Cardiac muscle cell (in vitro differentiated cells and primary cell): ENCODE measurements at places on chromosomes 3 and 15.

DNA sequence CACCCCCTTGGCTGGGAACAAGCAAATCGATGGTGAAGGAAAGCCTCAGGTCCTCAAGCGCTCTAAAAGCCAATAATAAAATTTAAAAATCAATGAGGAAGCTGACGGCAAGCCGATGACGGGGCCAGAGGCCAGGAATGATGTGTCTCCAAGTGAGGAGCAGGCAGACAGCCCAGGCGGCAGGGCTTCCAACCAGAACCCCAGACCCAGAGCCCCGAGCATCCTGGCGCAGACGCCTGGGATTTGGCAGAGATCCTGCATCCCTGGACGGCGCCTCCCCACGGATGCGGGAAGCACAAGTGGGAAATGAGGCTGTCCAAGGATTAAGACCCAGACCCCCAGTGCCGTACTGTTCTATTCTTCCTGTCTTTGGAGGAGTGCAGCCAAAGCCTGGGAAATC lies 123.0 kb upstream of the PROK2 start:
- peak; percentile 13 for DNase-seq

DNA sequence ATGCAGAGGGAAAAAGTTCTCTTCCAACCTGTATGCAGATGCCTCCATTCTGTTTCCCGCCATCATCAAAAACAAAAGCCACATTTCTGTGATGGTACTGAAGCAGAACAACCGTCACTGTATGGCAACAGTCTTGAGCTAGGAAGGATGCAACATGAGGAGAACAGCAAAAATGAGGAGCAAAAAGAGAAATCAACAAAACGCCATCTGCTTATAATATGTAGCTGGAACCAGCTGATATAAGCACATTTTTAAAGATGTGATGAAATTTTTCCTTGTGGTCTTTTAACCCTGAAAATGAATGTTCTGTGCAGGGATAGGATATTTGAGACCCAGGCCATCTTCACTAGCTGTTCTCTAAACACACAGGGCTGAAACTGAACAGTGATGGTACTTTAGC lies 287.0 kb downstream of the ZIC4 start:
- DNase-seq: no peak

DNA sequence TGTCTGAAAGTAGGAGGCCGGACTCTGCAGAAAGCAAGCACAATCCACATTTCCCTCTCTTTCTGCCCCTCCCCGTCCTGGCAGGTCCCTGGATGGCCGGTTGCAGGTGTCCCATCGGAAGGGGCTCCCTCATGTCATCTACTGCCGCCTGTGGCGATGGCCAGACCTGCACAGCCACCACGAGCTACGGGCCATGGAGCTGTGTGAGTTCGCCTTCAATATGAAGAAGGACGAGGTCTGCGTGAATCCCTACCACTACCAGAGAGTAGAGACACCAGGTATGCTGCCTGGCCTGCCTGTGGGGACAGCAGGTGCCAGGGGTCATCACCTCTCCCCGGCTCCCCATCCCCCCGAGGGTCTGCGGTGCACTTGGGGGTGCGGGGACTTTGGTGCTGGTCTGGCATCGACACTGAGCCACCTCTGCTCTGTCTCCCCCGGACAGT lies 89.6 kb downstream of the AAGAB start:
- DNase-seq: no peak

GRCh38 chr3:78690766-78691165 lies 1077.0 kb downstream of the ROBO1 start:
- no peak for DNase-seq

- no peak for DNase-seq
Measured at GRCh38 chr3:13157986-13158385, 84.8 kb upstream of the IQSEC1 start.

DNA sequence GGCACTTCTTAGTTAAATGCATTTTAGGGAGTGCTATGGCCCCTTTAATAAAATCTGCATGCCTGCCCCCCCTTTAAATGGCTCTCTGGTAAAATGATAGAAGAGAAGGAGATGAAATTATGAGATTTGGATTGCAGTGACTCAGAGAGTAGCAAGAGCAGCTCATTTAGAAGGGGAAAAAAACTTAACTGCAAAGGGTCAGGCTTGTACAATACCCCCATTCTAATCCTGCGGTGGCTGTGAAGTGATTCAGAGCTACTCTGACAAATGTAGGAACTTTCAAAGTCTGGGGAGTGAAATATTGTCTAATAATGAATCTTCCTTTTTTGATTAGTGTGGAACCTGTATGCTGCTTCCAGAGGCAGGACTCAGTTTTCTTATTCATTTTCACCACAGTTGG lies 44.1 kb upstream of the TBC1D23 start:
- DNase-seq: no peak

DNA sequence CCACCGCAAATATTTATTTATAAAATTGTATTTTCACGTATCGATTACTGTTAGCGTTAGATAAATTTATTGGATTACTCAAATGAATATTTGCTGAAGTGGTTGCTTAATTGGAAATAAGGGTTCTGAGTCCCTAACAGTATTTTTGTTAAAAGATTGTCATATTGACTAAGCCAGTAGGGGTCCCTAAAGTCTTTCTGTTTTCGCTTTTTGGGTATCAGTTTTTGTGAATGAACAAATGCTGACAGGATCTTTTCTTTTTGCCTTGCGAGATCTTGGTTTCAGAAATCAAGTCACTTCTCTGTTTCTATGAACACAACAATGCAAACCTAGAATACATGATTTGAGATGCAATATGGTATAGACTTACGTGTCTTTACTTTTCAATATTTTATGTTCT lies 7.1 kb downstream of the RAD51 start:
- DNase-seq: peak; percentile 22

DNA sequence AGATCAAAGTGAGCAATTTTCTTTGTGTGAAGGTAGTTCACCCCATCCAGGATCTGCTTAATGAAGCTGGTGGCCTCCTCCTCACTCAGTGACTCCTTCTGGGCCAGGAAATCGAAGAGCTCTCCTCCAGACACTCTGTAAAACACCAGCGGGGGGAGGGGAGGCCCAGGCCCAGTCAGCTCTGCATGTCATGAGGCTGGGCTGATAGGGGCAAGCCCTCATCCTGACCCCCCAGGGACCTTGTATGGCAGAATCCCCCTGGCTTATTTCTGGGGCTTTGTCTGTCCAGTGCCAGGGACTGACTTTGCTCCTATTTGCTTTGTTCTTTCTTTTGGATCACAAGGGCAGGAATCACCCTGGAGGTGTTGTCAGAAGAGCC lies 74.9 kb downstream of the DAPK2 start:
- no peak for DNase-seq

GRCh38 chr15:70526221-70526973 lies 237.0 kb downstream of the UACA start:
- DNase-seq: no peak

DNA sequence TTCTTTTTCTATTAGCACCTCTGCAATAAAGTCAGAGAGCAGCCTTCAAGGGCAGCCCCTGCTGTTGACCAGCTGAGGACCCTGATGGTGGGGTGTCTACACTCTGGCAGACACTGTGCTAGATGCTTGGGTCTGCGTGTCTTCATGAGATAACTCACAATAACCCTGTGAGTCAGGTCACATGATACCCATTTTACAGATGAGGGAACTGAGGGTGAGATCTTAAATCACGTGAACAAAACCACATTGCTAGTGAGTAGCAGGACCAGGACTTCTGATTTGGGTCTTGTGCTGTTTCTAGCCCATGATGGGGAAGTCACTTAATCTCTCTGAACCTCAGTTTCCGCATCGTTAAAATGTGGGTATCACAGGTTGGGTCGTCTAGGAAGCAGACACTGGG lies 118.5 kb upstream of the LIPC start:
- no peak for DNase-seq

DNA sequence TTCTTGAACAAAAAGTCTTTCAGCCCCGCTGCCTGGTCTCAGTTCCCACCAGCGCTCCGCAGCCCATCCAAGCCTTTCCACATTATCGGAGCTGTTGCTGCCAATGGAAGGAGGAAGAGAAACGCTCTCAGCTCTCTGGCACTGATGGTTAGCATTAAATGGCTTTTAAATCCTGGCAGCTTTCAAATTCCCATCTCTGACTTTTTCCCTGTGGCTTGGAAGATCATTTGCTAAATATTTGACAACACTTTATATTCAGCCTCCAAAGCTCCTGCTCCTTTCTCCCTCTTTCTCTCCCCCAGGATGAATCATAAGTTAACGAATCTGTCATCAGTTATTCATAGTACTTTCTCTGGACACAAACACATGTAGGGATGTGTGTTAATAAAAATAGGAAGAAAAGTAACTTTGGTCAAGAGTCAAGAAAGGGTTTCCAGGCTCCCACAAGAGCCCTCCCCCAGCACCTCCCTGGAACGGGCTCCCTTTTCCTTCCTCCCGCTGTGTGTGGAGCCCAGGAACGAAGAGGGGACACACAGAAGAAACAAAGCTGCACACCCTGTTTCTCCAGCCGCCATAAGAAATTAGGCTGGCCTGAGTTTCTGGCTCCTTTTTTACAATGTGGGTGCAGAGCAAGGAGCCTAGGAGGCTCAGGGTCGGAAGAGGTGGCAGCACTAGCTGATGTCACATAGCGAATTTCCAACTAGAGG lies 47.6 kb upstream of the TSEN2 start:
- no peak for DNase-seq

GRCh38 chr15:50556642-50557371 lies 10.3 kb upstream of the USP50 start:
- DNase-seq: no peak

GRCh38 chr3:138063416-138063815 lies 52.0 kb downstream of the DZIP1L start:
- no peak for DNase-seq

DNA sequence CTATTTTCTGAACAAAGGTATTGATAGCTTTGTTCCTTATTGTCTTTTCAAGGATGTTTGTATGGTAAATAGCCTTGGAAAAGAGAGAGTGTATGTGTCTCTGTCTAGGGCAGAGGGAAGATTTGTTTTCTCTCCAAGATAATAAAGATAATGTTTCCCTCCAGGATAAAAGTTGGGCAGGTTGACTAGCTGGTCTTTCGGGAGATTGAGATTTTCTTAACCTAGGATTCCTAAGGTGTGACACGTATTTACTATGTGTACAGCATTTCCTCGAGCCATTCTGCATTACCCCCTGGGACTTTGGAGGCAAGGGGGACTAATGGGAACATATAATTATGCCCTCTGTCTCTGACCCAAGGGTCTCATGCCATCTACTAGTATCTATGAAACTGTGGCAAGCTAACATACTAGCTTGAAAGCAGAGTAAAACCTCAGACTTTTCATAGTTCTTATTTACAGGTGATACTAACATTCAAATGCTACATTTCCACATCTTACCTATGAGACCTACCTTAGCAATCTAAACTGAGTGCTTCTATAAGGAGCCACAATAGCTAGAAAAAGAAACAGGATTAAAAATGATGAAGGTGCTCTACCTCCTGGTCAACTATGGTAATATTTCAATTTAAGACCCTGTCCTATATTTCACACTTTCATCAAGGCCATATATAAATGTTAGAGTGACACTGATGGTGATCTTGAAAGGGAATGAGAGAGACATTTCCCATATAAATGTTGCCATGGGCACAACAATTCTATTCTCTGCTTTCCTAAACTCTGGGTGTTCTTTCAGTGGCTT lies 252.9 kb upstream of the CBLB start:
- DNase-seq: no peak
